Chondrocyte (in vitro differentiated cells): ENCODE measurements at places on chromosomes 7 and 10.

GRCh38 chr10:111209692-111210091 is 132.9 kb downstream of the ADRA2A start:
- no peak for DNase-seq

- DNase-seq: no peak
Measured at GRCh38 chr7:129841465-129841864, 111.3 kb downstream of the UBE2H start.

DNA sequence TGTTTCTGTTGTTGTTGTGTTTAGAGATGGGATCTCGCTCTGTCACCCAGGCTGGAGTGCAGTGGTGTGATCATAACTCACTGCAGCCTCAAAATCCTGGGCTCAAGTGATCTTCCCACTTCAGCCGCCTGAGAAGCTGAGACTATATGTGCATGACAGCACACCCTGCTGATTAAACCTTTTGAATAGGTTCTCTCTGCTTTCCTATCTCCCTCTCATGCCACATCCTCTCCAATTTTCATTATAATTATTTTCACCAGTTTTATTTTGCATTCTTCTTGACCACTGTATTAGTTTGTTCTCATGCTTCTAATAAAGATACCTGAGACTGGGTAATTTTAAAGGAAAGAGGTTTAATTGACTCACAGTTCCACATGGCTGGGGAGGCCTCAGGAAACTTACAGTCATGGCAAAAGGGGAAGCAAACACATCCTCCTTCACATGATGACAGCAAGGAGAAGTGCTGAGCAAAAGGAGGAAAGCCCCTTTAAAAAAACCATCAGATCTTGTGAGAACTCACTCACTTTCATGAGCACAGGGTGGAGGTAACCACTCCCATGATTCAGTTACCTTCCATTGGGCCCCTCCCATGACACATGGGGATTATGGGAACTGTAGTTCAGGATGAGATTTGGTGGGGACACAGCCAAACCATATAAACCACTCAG is 12.9 kb downstream of the AGK start:
- DNase-seq: no peak

DNA sequence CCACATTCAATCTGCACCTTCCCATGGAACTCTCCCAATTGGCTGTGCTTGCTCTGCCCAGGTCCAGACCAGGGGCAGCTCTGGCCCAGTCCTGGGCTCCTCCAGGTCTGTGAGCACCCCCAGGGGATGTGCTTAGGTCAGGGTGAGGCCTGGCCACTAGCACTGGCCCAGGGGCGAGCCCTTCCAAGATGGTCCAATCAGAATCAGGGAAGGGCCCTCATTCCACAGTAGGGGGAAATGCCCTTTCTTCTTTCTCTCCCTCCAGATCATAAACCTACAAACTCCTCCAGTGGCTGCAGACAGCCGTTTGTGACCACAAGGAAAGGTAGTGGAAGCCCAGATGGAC is 157.0 kb downstream of the PRKAG2 start:
- no peak for DNase-seq

- no peak for DNase-seq
Measured at GRCh38 chr7:93092757-93093370, 24.9 kb downstream of the SAMD9 start.

GRCh38 chr7:26090927-26091519 is 61.0 kb upstream of the NFE2L3 start:
- DNase-seq: no peak

DNA sequence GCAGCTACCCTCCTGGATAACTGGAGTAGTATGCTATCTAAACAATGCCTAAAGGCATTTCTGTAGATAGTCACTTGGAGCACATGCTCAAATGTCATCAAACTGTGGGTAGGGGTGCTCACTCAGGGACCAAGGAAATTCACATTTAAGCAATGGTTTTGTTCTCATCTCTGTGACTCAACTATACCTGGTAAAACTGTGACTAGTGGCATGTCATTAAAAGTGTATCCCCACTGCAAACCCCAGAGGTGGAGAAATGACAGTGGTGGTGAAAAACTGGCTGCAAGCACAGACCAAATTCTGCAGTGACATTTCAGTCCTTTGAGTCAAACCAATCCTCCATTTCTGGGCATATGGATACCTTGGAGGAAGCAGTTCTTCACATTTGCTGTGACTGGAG is 134.2 kb upstream of the EFCAB10 start:
- DNase-seq: no peak

DNA sequence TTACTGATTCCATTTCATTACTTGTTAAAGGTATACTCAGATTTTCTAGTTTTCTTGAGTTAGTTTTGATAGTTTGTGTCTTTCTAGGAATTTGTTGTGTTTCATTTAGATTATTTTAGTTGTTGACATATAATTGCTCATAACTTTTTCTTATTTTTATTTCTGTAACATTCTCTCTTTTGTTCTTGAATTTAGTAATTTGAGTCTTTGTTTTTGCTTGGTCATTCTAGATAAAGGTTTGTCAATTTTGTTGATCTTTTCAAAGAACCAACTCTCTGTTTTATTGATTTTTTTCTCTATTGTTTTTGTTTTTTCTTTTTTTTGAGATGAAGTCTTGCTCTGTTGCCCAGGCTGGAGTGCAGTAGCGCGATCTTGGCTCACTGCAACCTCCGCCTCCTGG is 7.2 kb downstream of the EXOC6 start:
- no peak for DNase-seq

DNA sequence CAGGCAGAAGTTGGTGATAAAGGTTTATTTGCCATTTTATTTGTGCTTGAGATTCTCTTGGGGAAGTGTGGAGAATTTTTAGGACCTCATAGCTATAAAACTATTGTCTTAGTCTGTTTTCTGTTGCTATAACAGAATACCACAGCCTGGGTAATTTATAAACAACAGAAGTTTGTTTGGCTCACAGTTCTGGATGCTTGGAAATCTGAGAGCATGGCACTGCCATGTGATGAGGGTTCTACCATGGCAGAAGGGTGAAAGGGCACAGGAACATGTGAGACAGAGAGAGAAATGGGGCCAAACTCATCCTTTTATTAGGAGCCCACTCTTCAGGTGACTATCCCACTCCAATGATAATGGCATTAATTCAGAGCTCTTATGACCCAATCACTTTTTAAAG is 12.3 kb downstream of the SUN3 start:
- DNase-seq: no peak

DNA sequence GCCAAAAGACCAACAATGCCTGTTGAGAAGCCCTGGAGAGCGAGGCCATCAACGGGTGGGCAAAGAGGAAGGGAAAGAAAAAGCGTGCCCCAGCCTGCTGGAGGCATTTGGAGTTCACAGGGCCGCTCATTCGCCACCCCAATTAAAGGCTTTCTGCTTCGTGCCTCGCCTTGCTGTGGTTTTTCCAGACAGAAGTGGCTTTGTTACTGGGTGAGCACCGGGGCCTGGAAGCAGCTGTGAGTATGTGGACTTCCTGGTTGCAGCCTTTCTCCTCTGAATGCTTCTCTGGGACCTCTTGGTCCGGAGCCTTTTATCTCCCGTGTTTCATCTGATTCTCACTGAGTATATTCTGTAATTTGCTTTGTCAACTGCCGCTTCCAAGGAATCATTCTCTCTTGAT is 118.1 kb upstream of the EGR2 start:
- no peak for DNase-seq

GRCh38 chr7:41928166-41928565 is 225.3 kb upstream of the INHBA start:
- no peak for DNase-seq

DNA sequence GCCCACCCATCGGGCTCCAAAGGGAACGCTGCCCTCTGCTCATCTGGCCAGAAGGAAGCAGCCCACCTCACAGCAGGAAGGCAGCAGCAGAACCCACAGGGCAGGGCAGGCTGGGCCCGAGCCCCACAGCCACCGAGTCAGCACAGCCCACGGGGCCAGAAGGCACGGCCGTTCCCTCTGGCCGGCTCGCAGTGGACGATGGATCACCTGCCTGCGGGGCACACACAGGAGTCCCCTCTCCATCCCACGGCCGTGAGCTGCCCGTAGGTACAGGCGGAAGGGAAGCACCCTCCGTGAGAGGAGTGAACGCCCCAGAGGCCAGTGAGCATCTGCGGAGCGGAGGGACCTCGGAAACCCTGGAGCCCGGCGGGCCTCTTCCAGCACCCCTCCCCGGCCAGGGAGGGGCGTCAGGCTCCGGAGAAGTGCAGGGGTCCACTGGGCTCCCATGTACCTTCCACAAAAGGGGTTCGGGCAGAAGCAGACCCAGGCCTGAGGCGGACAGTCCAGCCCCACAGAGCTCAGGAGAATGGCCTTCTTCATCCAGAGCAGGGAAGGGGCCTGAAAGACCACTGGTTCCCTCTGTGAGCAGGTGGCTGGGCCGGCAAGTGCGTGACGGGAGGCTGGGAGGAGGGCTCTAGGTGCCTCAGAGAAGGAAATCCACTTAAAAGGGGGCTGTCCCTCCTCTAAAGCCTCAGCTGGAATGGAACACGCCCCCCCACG is 11.7 kb downstream of the NUDT1 start:
- DNase-seq: no peak

DNA sequence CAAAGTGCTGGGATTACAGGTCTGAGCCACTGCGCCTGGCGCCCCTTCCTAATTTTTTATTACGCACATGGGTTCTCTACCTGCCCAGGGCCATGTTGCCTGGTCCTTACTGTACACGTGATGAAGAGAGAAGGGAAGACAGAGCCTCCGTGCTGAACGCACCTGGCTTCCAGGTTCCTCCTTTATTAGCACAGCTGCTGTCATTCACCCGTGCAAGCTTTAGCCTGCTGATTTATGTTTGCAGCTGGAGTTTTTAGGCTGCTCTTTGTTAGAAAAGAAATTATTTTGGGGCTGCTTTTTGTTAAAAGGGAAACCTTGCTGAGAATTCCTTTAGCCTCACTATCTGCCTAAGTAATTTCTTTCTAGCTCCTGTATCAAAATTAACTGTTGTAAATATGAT is 417.0 kb downstream of the CALN1 start:
- no peak for DNase-seq

GRCh38 chr7:116528008-116528789 is 3.4 kb downstream of the CAV1 start:
- no peak for DNase-seq

- DNase-seq: no peak
Measured at GRCh38 chr10:110078317-110078716, 70.5 kb downstream of the ADD3 start.

DNA sequence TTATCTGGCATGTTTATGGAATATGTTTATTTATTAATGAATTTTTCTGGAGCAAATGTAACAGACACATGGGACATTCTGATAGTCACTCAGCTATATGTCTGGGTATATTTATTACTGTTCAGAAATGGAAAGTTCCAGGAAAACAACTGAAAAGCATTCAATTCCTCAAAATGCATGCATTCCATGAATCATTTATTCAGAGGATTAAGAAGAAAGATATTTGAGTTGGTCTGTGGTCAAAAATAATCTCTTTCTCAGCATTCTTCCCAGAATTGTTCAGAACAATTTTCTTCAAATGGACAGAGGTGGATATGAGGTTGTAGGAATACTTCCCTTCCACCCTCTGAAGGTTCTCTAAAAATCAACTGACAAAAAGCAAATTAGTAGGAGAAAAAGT is 97.6 kb upstream of the ITGB1 start:
- DNase-seq: no peak

GRCh38 chr7:16891338-16891737 is 9.6 kb upstream of the AGR3 start:
- DNase-seq: no peak

- no peak for DNase-seq
Measured at GRCh38 chr10:109106604-109107003, 816.7 kb downstream of the XPNPEP1 start.

DNA sequence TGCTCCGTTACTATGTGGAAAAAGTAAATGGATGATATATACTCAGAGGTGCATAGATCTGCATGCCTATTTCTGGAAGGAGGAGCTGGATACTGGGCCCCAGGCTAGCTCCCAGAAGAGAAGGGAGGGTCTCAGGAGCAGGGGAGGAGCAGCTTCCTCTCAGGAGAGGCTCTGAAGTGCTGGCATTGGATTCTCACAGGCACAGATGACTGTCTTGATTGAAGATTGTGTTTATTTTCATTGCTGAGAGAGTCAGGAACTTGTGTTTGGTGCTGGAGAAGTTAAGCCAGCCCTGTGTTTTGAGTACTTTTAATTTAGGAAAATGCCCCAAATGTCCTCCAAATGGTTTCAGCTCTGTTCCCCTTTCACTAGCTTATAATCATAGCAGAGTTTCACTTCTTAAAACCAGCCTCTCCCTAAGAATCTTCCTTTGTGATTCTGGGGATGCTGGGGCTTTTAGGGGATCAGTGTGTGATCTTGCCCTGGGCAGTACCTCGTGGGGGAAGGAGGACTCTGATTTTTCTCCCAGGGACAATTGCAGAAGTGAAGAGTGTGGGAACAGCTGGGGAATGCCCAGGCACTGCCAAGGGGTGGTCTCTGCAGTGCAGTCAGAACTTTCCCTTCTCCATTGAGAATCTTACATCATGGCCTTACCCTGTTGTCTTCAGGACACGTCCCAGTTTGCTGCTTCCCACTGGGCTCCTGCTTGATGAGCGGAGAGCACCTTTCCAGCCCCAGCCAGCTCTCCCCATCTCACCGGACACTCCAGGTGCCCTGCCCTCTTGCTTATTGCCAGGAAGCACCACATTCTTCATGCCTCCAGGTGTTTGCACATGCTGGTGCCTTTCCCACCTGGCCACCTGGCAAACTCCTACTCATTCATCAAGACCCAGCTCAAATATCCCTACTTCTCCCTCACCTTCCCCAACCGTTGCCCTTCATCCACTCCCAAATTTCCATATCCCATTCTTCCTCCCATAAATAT is 102.8 kb downstream of the ARHGAP22 start:
- DNase-seq: no peak

DNA sequence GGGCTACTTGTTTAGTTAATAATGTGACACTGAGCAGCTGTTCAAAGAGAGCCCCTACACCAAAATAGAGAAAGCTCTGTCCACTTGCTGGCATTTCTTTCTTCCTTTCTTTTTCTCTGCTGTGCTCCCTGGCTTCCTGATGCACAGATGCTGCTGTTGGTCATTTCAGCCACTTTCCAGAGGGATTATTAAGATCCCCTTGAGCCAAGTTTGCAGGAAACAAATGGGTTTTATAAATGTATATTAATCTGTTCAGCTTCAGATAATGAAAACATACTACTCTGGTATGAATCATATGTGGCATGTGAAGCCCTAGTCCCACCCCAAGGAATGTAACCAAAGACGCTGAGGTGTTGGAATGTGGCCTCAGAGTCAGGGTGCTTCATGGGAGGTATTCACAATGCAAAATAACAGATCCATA is 638.2 kb upstream of the FZD8 start:
- DNase-seq: no peak

GRCh38 chr10:11325817-11326216 is 285.6 kb downstream of the USP6NL start:
- DNase-seq: no peak

DNA sequence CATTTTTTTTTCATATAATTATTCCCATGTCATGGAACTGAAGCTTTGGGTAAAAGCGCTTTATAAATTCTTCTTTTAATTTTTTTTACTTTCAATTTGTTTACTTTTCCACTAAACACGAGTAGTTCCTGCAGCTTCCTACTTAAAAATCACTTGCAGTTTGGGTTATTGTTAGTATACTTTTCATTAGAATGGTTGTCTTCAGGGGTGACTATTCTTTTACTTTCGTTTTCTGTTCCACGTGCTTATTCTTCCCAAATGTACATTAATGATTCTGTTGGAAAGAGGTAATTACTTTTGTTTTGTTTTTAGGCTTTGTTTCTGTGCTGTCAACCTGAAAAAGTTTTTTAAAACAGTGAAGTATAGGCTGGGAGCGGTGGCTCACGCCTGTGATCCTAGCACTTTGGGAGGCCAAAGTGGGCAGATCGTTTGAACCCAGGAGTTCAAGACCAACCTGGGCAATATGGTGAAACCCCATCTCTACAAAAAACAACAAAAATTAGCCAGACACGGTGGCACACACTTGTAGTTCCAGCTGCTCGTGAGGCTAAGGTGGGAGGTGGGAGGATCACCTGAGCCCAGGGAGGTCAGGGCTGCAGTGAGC is 5.2 kb upstream of the CFAP69 start:
- DNase-seq: no peak
